ENCODE measurements at places on chromosomes 5 and 9.

GRCh38 chr9:27384262-27385014, 87.5 kb upstream of the EQTN start:
- no peak for DNase-seq

DNA sequence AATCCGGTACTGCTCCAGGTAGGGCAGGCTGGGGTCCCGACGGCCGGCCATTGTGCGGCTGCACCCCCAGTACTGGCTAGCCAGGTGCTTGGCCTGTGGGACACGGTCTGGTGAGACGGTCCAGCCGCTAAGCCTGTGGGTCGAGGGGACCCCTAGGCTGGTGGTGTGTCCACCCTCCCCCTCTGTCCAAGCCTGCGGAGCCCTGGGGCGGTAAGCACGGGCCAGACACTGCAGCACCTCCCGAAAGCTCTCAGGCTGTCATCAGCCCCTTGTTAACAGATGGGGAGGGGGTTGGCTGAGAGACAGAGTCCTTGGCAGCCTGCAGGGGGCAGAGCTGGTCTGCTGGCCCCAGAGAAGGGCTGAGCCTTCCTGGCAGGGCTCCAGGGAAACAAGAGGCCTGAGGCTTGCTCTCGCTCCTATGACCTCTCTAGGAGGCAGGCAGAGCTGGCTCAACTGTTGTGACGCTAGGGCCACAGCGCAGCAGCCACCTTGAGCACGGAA, 11.8 kb upstream of the MRNIP start:
- DNase-seq = no peak

DNA sequence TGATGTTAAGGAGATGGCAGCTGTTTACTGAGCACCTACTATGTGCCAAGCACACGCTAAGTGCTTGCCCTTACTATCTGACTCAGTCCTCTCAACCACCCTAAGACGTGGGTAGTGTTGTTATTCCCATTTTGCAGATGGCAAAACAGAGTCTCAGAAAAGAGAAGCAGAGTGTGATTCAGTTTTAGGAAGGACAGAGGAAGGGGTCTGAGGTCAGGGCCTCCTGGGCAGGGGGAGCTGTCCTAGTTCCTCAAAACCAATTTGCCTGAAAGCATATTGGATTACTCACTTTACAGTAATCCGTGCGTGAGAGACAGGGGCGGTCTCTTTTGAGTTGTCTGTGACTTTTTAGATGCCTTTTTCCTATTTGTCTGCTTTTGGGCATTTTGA, 23.2 kb downstream of the DNM1 start:
- no peak for DNase-seq

- no peak for DNase-seq
Observed at GRCh38 chr5:149796030-149796429, 65.9 kb downstream of the PPARGC1B start.

GRCh38 chr5:150642567-150642927, 2.1 kb downstream of the SYNPO start:
- DNase-seq = no peak

GRCh38 chr9:8668231-8668630, 868.7 kb upstream of the DMAC1 start:
- DNase-seq = no peak

DNA sequence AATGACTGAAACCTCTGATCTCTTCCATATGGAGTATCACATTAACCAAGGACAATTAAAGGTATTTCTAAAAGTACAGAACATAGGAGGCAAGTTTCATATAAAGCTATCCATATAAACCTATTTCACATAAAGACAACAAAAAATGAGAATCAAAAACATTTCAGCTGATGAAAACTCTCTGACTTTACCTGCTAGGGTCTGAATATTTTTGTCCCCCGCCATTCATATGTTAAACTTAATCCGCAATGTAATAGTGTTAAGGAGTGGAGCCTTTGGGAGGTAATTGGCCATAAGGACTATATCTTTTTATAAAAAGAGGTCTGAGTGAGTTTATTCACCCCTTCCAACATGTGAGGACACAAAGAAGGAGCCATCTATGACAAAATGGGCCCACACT, 788.5 kb downstream of the DTWD2 start:
- no peak for DNase-seq

- DNase-seq = no peak
Observed at GRCh38 chr5:135251093-135251492, 147.9 kb downstream of the MACROH2A1 start.

GRCh38 chr9:120904061-120904977, 22.3 kb downstream of the TRAF1 start:
- DNase-seq = peak; percentile 65

DNA sequence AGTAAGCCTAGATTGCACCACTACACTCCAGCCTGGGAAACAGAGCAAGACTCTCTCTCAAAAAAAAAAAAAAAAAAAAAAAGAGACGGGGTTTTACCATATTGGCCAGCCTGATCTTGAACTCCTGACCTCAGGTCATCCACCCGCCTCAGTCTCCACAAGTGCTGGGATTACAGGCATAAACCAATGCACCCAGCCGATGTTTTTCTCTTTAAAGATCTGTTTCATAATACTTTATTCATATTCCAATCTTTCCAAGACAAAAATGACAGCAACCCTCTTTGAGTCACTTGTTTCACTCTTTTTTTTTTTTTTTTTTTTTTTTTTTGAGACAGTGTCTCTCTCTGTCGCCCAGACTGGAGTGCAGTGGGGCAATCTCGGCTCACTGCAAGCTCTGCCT, 13.6 kb upstream of the LMNB1 start:
- no peak for DNase-seq

GRCh38 chr5:100043475-100043874, 491.7 kb upstream of the FAM174A start:
- no peak for DNase-seq

DNA sequence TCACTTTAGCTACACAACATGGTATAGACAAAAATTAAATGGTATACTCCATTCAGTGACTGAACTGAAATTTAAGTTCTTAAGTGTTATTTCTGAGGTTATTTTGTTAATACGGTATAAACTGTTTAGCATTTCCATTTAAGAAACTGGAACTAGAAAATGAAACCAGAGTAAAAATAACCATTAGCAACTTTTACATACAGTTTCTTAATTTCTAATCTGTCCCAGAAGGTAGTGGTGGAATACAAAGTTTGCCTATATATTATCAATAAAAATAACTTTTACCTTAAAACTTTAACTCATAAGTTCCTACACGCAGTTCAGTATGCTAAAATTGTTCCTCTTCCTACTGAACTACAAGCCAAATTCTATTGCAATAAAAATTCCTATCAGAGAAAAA, 10.3 kb downstream of the GOLPH3 start:
- DNase-seq = no peak
